ENCODE measurements at places on chromosomes 16 and 17.

DNA sequence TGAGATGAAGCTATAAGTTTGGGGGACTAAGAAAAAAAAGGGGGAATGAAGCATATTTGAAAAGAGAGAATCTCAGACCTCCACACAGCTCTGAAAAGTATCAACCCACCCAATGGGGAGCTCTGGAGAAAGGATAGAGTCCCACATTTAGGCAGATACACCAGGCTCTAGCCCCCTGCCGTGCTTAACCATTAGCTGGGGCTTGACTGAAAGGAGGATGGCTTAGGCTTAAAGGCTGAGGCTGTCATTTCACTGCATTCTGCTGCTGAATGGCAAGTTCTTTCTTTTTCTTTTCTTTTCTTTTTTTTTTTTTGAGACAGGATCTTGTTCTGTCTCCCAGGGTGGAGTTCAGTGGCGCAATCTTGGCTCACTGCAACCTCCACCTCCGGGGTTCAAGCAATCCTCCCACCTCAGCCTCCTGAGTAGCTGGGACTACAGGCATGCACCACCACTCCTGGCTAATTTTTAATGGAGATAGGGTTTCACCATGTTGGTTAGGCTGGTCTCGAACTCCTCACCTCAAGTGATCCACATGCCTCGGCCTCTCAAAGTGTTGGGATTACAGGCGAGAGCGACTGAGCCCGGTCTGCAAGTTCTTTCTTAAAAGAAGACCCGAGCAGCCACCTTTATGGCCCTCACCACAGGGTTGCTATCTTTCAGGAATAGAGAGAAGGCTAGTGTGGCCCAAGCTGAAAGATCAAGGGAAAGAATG is 9.0 kb upstream of the MMP2 start:
- no peak overlapping the region for H3K27ac ChIP-seq
- DNase-seq: no peak
- no peaks in the 10 kb centered on the region for H3K4me1 ChIP-seq
- H3K36me3 ChIP-seq: no peaks in the 10 kb centered on the region
- no peak overlapping the region for H3K4me3 ChIP-seq

- peak overlapping the region; percentile 98 for H3K4me3 ChIP-seq
- H3K27me3 ChIP-seq: no peaks in the 10 kb centered on the region
- H3K27ac ChIP-seq: peak overlapping the region; percentile 93
- DNase-seq: peak; percentile 70
- H3K4me1 ChIP-seq: peaks cover 52% of the 10 kb centered on the region
- H3K36me3 ChIP-seq: peaks cover 46% of the 10 kb centered on the region
These were observed 1.4 kb upstream of the TOB1 start for GRCh38 chr17:50867363-50868139.

- no peak overlapping the region for H3K4me3 ChIP-seq
- no peaks in the 10 kb centered on the region for H3K4me1 ChIP-seq
- H3K27ac ChIP-seq: no peak overlapping the region
- no peak for DNase-seq
These were observed 78.5 kb downstream of the SALL1 start for GRCh38 chr16:51072591-51072990.

GRCh38 chr17:74968361-74968780 is 4.2 kb downstream of the HID1 start:
- peaks cover 8% of the 10 kb centered on the region for H3K27me3 ChIP-seq
- no peak overlapping the region for H3K27ac ChIP-seq
- peaks cover 7% of the 10 kb centered on the region for H3K4me1 ChIP-seq
- no peak overlapping the region for H3K4me3 ChIP-seq
- no peak for DNase-seq

DNA sequence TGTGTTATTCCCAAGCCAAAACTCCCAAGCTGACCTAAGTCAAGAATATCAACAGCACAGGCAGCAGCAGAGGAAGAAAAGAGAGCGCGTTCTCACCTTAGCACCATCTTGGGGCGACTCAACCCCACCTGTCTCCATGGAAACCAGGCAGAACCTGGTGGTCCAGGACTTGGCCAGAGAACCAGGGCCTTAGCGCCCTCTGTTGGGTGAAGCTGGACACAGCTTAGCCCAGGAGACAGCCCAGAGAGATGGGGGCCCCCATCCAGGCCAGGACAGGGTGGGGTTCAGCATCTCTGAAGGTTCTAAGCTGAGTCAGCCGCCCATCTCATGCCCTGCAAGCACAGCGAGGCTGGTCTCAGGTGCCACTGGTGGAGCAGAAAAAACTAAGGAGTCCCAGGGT is 60.1 kb upstream of the TMEM132E start:
- DNase-seq: no peak
- peaks cover 35% of the 10 kb centered on the region for H3K27me3 ChIP-seq
- no peak overlapping the region for H3K4me3 ChIP-seq
- no peak overlapping the region for H3K27ac ChIP-seq
- no peaks in the 10 kb centered on the region for H3K4me1 ChIP-seq
- H3K36me3 ChIP-seq: no peaks in the 10 kb centered on the region

DNA sequence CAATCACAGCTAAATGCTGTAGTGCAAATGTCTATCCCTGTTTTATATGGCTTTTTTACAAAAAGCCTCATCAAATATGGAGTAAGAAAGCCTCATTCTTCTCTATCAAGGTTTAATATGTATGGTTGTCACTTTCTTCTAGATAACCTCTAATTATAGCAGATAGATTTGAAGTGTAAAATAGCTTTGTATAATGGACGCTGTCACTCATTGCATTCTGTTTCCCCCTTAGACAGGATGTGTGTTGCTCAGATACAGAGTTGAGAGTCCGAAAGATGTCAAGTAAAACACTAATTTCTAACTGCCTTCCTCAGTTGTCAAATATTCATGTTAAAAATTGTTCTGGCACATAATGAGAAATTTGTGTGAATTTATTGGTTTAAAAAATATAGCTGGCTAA is 88.0 kb downstream of the NLK start:
- no peak overlapping the region for H3K4me3 ChIP-seq
- DNase-seq: no peak
- H3K36me3 ChIP-seq: peaks cover 4% of the 10 kb centered on the region
- no peaks in the 10 kb centered on the region for H3K27me3 ChIP-seq
- no peak overlapping the region for H3K27ac ChIP-seq

DNA sequence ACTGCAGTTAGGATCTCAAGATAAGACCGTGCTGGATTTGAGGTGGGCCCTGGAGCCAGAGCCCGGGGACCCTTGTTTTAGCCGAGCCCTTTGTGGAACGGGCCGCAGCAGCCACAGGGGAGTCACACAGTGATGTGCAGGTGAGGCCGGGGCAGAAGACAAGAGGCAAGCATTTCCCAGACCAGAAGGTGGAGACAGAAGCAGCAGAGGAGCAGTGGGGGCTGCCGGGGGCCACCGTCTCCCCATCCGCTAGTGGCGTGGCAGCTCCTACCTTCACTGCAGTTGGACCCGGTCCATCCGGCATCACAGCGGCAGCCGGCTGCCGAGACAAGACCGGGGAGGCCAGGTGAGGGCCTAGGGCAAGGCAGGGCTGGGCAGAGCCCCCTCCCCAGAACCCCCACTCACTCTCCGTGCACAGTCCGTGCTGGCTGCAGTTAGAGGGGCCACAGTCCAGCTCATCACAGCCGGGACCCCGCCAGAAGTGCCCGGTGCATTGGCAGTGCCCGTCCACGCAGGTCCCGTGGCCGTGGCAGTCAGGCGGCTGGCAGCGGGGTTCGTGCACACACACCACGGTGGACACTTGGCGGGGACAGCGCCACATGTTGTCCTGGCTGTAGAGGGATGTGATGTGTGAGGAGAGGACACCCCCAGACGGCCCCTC is 6.0 kb downstream of the NAGPA start:
- no peak overlapping the region for H3K27ac ChIP-seq
- H3K4me1 ChIP-seq: peaks cover 11% of the 10 kb centered on the region
- peaks cover 5% of the 10 kb centered on the region for H3K36me3 ChIP-seq
- H3K4me3 ChIP-seq: no peak overlapping the region
- no peaks in the 10 kb centered on the region for H3K27me3 ChIP-seq
- DNase-seq: no peak

DNA sequence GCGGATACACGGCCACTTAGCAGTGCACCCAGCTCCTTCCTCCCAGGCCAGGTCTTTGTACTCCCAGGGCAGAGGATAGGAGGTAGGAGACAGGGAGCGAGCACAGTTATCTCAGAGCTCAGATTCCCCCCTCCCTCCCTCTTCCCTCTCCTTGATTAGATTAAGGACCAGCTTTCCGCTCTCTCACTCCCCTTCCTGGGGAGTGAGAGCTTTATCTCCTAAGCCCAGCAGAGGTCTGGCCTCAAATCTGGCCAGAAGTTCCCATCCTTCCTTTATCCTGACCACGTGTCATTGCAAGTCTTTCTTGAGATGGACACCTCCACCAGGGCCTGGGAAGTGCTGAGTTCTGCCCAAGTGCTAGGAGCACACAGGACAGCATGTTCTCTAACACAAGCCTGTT is 5.1 kb downstream of the ARL4D start:
- H3K27ac ChIP-seq: no peak overlapping the region
- no peak for DNase-seq
- H3K27me3 ChIP-seq: no peaks in the 10 kb centered on the region
- H3K36me3 ChIP-seq: peaks cover 5% of the 10 kb centered on the region
- H3K4me1 ChIP-seq: peaks cover 11% of the 10 kb centered on the region

DNA sequence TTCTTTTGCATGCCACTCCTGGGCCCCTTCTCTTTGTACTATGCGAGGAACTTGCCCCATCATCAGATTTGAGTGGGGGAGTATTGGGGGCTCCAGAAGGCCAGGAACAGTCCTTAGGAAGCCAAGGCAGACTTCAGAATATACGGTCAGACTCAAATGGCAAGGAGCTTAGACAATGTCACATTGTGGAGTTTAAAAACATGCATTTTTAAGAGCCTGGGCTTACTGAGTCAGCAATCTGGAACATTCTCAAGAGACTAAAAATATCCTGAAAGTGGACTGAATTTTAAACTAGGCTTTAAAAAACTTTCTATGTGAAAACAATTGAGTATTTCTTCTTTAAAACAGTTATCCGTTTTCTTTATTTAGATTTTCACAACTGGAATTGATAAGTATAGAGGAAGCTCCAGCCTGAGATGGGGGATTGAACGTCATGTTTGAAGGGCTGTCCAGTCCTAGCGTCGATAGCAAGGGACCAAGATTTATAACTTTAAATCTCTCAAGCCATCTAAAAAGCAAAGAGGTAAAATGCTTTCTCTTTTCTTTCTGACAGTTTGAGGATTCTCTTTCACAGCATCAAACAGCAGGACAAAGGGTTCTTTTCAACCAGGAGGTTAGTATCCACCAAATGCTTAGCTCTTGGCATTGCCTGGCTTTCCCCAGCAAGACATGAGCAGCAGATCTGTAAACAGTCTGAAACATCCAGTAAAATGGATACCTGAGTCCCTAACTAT is 45.8 kb upstream of the CDRT4 start:
- H3K27me3 ChIP-seq: no peaks in the 10 kb centered on the region
- H3K36me3 ChIP-seq: peaks cover 5% of the 10 kb centered on the region
- no peak for DNase-seq
- H3K4me3 ChIP-seq: no peak overlapping the region

- H3K4me3 ChIP-seq: no peak overlapping the region
- H3K27me3 ChIP-seq: no peaks in the 10 kb centered on the region
- DNase-seq: no peak
- H3K4me1 ChIP-seq: no peaks in the 10 kb centered on the region
- no peaks in the 10 kb centered on the region for H3K36me3 ChIP-seq
These were observed 45.1 kb upstream of the SSTR5 start for GRCh38 chr16:1027501-1027815.

- no peak for DNase-seq
- no peak overlapping the region for H3K4me3 ChIP-seq
- no peaks in the 10 kb centered on the region for H3K36me3 ChIP-seq
- H3K4me1 ChIP-seq: peaks cover 8% of the 10 kb centered on the region
- H3K27me3 ChIP-seq: no peaks in the 10 kb centered on the region
- no peak overlapping the region for H3K27ac ChIP-seq
These were observed 17.8 kb upstream of the NAGLU start for GRCh38 chr17:42518046-42518754.

- peaks cover 2% of the 10 kb centered on the region for H3K36me3 ChIP-seq
- peaks cover 5% of the 10 kb centered on the region for H3K4me1 ChIP-seq
- H3K27me3 ChIP-seq: no peaks in the 10 kb centered on the region
- no peak for DNase-seq
These were observed 49.5 kb downstream of the BMERB1 start for GRCh38 chr16:15483857-15484256.

DNA sequence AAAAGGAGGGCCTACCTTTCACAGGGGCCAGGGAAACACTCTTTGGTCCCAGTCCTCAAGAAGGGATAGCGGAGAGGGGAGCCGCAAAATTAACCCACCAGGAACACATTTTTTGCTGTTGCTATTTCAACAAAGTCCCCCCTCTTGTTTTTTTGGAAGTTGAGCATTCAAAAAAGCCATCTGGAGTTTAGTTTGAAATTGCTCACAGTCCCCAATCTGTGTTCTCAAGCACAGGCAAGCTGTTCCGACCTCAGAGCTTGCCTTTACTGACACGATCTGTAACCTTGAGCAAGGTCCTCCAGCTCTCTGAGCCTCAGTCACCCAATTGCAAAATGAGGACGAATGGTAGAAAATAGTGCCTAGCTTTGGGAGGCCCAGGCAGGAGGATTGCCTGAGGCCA is 131.1 kb downstream of the ZNF423 start:
- H3K36me3 ChIP-seq: peaks cover 5% of the 10 kb centered on the region
- peaks cover 10% of the 10 kb centered on the region for H3K27me3 ChIP-seq
- H3K4me3 ChIP-seq: no peak overlapping the region
- H3K27ac ChIP-seq: no peak overlapping the region
- H3K4me1 ChIP-seq: no peaks in the 10 kb centered on the region

GRCh38 chr16:2223942-2224486 is 623 bp downstream of the E4F1 start:
- H3K4me3 ChIP-seq: peak overlapping the region; percentile 79
- H3K36me3 ChIP-seq: peaks cover 3% of the 10 kb centered on the region
- peak overlapping the region; percentile 33 for H3K27ac ChIP-seq
- no peak for DNase-seq

- H3K27ac ChIP-seq: no peak overlapping the region
- peaks cover 42% of the 10 kb centered on the region for H3K36me3 ChIP-seq
- no peak overlapping the region for H3K4me3 ChIP-seq
These were observed 3.3 kb downstream of the STX4 start for GRCh38 chr16:31036691-31037090.

DNA sequence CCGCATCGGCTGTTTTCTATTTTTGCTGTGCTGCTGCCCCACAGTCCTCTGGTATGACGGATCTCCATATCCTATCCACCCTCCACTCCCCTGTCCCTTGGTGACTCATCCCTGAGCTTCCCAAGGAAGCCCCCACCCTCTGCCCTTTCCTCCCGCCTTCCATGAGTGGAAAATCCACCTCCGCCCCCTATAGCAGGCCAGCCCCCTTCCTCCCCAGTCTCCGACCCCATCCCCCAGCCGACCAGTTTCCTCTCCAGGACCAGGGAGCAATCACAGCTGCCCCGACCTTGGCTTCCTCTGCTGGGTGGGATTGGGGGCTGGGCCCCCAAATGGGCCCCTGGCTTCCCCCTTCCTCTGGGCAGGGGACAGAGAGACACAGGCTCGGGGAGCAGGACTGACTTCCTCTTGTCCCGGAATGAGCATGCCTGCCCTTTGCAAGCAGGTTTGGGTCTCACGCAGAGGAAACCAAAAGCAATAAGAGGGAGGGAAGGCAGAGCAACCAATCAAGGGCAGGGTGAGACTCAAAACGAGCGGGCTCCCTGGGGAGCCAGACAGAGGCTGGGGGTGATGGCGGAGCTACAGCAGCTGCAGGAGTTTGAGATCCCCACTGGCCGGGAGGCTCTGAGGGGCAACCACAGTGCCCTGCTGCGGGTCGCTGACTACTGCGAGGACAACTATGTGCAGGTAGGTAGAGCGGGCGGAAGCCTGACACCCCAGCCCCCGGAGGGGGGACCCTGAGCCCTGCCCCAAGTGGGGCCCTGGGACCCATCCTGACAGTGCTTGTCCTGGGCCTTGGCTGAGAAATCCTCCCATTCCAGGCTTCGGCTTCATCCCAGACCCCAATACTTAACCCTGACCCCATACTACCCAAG is at the start of the genes ABI3 and GNGT2:
ABI3 (plus strand) TSS at position 550 of the 872 bp plus-strand sequence; CDS start at position 568, 18 bp downstream.
GNGT2 (minus strand) TSS at position 417 of the 872 bp plus-strand sequence. CDS start 3,152 bp downstream, outside the sequence.
- H3K4me3 ChIP-seq: peak within 1 kb of the TSS; percentile 96
- peaks cover 9% of the 10 kb centered on the region for H3K36me3 ChIP-seq
- peak; percentile 41 for DNase-seq
- H3K27me3 ChIP-seq: no peaks in the 10 kb centered on the region

Measured in central memory CD8-positive, alpha-beta T cell (primary cell).